ENCODE measurements at places on chromosomes 3 and 15.

GRCh38 chr15:49610157-49610918, 10.3 kb downstream of the FAM227B start:
- no peak for DNase-seq

- no peak for DNase-seq
Observed at GRCh38 chr15:40466426-40467260, 4.1 kb upstream of the CHST14 start.

DNA sequence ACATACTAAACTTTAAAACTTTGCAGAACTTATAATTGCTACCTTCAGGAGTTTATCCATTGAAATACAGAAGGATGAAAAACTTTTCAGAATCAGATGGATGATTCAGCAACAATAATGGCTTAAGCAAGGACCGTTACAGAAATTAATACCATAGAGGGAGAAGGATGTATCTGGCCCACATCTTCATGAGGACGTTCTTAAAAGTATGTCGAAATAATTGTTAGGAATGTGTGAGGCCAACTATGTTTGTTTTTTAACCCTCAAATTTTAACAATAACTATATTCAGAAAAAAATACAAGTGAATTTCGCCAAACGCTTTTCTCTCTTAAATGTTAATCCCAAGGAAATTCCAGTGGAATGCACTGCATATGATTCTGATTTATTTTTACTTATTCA, 105.2 kb upstream of the EPHA3 start:
- no peak for DNase-seq

DNA sequence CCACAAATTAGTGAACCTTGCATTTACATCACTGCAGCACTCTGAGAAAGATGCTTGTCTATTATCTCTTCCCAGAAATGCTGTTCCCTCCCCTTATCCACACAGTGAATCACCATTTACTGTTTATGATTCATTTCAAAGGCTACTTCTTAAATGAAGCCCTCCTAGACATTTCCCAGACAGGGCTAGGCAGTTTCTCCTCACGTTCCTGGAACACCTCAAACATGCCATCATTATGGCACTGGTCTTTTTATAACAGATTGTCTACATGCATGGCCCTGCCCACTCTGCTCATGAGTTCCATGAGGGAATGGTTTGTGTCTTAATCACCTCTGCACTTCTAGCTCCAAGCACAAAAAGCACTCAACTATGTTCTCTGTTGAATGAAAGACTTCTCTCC, 32.2 kb upstream of the TM2D3 start:
- peak; percentile 86 for DNase-seq

- DNase-seq, result no peak
Observed at GRCh38 chr3:188257384-188258026, 103.5 kb downstream of the LPP start.

- no peak for DNase-seq
Observed at GRCh38 chr3:175890066-175890465, 1030.9 kb downstream of the NAALADL2 start.

DNA sequence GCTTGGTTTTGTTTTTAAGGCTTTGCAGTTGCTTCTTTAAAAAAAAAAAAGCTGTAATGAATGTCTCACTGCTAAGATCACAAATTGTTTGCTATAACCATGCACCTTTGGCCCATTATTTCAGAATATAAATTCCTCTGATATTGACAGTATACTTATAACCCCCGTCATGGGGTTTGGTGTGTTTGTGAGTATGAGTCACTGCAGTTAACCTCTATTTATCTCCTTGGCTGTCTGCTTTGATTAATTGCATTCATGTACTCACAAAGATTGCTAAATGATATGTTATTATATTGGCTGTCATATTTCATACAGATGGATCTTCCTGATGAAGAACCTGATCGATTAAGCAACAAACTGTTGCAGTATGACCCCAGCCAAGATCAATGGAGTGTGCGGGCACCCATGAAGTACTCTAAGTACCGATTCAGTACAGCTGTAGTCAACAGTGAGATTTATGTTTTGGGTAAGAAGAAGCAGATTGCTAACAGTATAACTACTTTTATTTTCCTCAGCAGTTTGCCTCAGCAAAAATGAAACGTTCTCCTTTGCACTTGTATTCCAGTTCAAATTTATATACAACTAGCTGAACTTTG, 14.9 kb downstream of the KBTBD12 start:
- no peak for DNase-seq

GRCh38 chr3:69160107-69160506, 37.7 kb upstream of the LMOD3 start:
- no peak for DNase-seq

DNA sequence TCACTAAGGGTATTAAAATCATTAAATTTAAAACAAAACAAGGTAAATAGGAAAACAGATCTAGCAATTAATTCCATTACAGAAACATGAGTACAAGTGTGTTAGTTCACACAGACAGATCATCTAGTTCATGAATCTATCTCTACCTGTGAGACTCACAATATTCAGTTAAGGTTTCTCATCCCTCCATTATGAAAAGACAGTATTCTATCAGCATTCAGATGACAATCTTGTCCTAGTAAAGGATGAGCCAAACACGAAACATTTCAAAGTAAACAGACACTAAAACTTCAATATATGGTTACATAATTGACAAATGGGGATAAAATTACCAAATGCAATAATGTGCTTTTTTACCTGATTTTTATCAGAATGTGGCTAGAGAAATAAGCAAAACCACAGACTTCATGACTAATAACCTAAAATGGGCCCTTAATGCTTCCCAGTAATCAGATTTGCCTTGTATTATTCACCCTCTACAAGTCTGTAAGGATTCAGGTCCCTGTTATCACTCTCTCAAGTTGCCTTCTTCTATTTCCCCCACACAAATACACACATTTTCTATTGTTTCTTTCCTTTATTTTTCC, 126.8 kb downstream of the DLG1 start:
- no peak for DNase-seq

- no peak for DNase-seq
Observed at GRCh38 chr15:49619226-49619625, 1.4 kb downstream of the FAM227B start.

DNA sequence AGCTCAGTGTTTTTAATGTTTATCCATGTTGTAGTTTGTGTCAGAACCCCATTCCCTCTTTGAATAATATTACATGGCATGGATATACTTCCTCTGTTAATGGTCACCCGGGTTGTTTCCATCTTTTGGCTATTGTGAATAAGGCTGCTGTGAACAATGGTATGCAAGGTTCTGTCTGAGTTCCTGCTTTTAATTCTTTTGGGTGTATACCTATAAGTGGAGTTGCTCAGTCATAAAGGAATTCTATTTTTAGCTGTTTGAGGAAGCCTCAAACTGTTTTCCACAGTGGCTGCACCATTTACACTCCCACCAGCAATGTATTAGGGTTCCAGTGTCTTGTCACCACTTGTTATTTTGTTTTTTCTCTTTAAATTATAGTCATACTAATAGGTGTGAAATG, 99.6 kb downstream of the SLC25A26 start:
- no peak for DNase-seq
